ENCODE measurements at places on chromosomes 4 and X. TPM values are rescaled to one million over a fixed set of nuclear protein-coding genes. Genes with fewer than 3 reads are reported as not detected.

The MUC7 gene
- total RNA-seq = not detected

The IRS4 gene
- total RNA-seq = not detected

The SRPX gene
- total RNA-seq = 0.83 TPM

The SLC30A9 gene
- 35.2 TPM for total RNA-seq

The TCEAL5 gene
- total RNA-seq = not detected

The TMEM35A gene
- total RNA-seq = not detected

The IL2RG gene
- total RNA-seq = 276 TPM

The MAGEA12 gene
- not detected for total RNA-seq

The BGN gene
- not detected for total RNA-seq

The DCUN1D4 gene
- total RNA-seq = 45.8 TPM

The NR3C2 gene
- 21.3 TPM for total RNA-seq

The MAGEA10 gene
- total RNA-seq = not detected

The MAGED4B gene
- 18.2 TPM for total RNA-seq

The FAM149A gene
- total RNA-seq = not detected

The TRPC5OS gene
- total RNA-seq = not detected

The CTAG1A gene
- total RNA-seq = not detected

The FAM9B gene
- total RNA-seq = not detected

The SH3D19 gene
- total RNA-seq = not detected

The IBSP gene
- total RNA-seq = not detected

The SORCS2 gene
- not detected for total RNA-seq

The HS6ST2 gene
- not detected for total RNA-seq

The LNX1 gene
- total RNA-seq = not detected

The NPY5R gene
- not detected for total RNA-seq

The BMPR1B gene
- total RNA-seq = not detected

The NSG1 gene
- total RNA-seq = not detected

The ATP1B4 gene
- not detected for total RNA-seq

The LONRF3 gene
- total RNA-seq = 1.2 TPM

The TLR1 gene
- 50.8 TPM for total RNA-seq

The PSAPL1 gene
- total RNA-seq = not detected

The ETDA gene
- total RNA-seq = not detected

The EMCN gene
- not detected for total RNA-seq

The BEX5 gene
- total RNA-seq = 0.91 TPM

The HGFAC gene
- total RNA-seq = not detected

The CBLL2 gene
- total RNA-seq = not detected

The TMPRSS11A gene
- total RNA-seq = not detected

Data from B cell (primary cell).